ENCODE measurements at places on chromosomes 4 and X.

DNA sequence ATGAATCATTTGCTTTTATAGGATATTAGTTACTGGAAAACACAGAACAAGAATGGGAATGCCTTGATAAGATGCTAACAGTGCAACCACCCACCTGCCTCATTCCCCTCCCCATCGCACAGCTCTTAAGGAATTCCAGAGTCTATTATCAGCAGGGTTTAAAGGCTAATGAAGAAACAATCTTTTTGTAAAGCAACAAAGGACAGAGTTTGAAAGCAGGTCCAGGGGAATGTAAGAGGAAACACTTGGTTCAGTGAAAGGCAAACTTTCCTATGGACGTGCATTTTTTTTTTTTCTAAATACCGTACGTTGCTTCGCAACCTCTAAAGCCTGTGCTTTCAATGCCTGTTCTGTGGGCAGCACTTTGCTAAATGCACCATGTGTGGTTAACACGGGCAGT lies 92.5 kb downstream of the GPR50 start:
- DNase-seq, result no peak

- no peak for DNase-seq
Measured at GRCh38 chr4:55578341-55579010, 13.6 kb downstream of the PDCL2 start.

DNA sequence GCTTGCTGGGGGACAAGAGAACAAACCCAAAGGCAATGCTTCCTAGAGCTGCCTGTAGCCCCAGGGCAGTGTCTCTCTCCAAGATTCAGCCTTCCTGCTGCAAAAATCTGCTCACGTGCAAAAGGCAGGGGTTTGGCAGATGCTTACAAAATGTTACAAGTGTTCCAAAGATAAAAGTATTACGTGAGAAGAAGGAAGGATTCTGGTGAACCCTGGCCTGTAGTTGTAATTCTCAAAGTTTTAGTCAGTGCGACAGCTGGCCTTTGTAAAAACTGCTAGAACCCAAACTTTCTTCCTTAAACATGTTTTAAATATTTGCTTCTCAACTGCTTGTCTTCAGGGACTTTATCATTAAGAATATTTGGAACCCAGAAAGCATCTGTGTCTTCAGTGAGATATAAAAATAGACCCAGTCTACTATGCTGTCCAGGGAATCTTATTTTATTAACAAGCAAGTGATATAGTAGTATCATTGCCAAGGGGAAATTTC lies 232.3 kb downstream of the FRMPD4 start:
- DNase-seq, result no peak

DNA sequence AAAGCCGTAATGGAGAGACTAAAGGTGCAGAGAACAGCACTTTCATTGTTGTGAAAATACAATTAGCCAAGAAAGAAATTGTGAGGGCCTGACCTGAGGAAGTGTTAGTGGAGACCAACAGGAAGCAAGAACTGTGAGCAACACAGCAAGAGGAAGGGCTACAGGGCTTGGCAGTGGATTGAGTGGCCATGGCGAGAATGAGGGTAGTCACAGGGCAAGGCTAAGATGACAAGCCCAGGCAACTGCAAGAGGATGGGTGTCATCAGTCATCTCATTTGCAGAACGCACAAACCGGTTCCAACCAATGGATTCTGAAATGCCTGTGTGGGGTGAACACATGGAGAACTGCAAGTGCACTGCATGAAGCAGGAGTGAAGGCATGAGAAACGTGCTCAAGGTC lies 3.6 kb downstream of the SLC10A6 start:
- DNase-seq, result no peak

DNA sequence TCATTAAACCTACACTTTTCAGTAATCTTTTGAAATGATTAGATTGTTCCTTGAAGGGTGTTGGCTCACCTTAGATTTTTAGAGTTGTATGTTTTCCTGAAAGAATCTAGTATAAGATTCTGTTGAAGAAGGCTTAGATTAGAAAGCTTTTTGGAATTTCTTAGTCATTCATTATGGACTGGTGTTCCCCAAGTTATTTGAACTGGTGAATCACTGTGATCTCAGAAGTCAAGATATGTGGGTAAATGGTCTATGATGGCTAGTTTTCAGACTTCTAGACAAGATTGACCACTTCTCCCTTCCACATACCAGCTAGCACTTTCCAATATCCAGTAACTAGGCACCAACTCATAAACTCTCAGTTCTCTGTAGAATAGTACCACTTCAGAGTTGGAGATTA lies 138.1 kb downstream of the KDM6A start:
- DNase-seq, result no peak

- no peak for DNase-seq
Measured at GRCh38 chr4:120801137-120801758, 121.3 kb downstream of the PRDM5 start.
